ENCODE measurements at places on chromosomes 3 and 15.
A peak's percentile ranks its signal among the peaks of the same experiment; 100 is the strongest.

DNA sequence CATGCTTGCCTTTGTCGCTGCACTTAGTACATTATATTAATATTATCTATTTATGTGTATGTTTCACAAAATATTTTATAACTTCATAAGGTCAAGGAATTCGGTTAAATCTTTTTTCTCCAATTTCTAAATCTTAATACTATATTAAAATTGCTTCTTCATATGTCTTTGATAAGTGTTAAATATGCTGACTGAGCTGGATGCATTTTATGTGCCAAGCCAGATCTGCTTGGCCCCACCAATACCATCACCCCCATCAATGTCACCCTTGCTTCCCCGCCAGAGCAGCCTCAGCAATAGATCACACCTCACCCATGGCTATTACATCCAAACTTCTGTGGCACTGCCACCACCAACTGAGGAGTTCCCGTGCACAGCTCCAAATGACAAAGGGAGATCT is 164.1 kb upstream of the STRIT1 start:
- no peak for DNase-seq

DNA sequence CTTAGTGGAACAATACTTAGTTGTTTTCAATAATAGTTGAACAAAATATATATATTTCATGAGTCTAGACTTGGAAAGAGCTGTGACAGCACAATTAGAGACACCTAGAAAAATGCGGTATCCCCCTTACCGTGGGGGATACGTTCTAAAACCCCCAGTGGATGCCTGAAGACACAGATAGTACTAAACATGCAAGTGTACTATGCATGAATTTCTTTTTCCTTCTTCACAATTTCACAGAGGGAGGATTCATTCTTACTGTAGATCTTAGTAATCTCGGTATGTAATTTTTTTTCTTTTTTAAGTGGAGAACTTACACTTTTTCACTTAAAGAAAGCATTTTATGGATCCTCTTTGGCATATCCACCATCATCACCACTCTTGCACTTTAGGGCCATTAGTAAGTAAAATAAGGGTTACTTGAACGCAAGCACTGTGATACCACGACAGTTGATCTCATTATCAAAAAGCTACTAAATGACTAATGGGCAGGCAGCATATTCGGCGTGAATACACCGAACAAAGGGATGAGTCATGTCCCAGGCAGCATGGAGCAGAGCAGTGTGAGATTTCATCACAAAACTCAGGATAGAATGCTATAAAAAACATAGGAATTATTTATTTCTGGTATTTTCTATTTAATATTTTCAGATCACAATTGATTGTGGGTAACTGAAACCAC is 72.3 kb upstream of the ZNF280D start:
- peak; percentile 89 for DNase-seq

GRCh38 chr3:47164007-47164881 is at the start of gene SETD2:
Gene SETD2 (minus strand): TSS chr3:47164113. CDS start chr3:47163924, 189 bp downstream.
- peak; percentile 92 for DNase-seq

GRCh38 chr15:32134842-32135241 is 104.5 kb downstream of the CHRNA7 start:
- DNase-seq: no peak

GRCh38 chr3:59404064-59404463 is 354.2 kb upstream of the CFAP20DC start:
- no peak for DNase-seq

DNA sequence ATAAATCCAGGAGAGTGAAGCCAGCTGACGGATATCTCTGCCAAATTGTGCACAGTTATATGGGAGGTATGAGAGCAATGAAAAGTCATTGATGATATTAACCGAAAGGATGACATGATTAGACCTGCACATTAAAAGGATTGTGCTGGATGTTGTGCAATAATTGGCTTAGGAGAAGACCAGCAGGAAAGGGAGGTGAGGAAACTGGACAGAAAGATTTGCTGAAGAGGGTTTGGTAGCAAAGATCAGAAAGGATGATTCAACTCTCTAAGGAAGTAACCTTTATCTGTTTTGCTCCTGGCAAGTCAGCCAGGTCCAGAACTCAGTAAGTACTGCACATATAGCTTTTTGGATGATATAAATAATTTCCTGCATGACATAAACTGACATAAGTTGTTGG is 704.7 kb downstream of the GRM7 start:
- no peak for DNase-seq

DNA sequence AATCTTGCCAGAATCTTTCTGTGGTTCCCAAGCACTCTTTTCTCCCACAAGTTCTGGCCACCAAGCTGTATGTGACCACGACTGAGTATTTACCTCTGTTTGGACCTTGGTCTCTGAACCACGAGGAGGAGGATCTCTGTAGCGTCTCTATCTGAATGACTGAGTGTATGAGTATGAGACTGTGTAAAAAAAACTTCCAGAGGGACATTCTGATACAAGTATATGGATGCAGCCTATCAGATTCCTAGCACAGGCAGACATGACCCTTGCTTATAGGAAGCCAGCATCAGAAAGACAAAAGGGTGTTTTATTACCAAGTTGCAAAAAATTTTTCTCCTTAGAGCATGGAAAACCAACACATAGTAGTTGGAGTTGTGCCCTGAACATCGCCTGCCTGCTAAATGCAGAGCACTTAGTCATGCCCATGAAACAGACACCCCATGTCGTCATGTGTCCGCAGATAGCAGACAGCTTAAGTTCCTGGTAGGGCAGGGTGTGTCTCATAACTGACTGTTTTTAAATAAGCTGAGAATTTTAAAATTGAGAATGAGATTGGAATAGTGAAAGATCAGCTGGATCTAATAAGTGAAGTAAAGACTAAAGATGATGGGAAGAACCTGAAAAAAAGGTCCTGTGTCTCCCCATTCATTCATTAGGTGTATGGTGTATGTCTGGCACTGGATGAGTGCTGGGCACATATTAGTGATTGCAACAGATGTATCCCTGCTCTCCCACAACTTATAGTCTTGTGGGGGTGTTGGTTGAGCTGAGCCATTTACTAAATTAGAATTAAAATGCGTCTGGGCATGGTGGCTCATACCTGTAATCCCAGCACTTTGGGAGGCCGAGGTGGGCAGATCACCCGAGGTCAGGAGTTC is 30.9 kb downstream of the DAG1 start:
- DNase-seq: peak; percentile 95

GRCh38 chr15:63436872-63437375 is 55.3 kb upstream of the CA12 start:
- DNase-seq: peak; percentile 81

- DNase-seq: no peak
Observed at GRCh38 chr3:52246264-52246620, 683 bp downstream of the PPM1M start.

GRCh38 chr3:97391167-97391566 is 373.4 kb upstream of the ARL6 start:
- DNase-seq: no peak

- no peak for DNase-seq
Observed at GRCh38 chr3:21195203-21195602, 555.8 kb downstream of the ZNF385D start.

GRCh38 chr15:69742361-69742760 is 289.7 kb downstream of the RPLP1 start:
- DNase-seq: no peak

GRCh38 chr3:107800710-107801109 is 277.9 kb downstream of the BBX start:
- DNase-seq: peak; percentile 17

DNA sequence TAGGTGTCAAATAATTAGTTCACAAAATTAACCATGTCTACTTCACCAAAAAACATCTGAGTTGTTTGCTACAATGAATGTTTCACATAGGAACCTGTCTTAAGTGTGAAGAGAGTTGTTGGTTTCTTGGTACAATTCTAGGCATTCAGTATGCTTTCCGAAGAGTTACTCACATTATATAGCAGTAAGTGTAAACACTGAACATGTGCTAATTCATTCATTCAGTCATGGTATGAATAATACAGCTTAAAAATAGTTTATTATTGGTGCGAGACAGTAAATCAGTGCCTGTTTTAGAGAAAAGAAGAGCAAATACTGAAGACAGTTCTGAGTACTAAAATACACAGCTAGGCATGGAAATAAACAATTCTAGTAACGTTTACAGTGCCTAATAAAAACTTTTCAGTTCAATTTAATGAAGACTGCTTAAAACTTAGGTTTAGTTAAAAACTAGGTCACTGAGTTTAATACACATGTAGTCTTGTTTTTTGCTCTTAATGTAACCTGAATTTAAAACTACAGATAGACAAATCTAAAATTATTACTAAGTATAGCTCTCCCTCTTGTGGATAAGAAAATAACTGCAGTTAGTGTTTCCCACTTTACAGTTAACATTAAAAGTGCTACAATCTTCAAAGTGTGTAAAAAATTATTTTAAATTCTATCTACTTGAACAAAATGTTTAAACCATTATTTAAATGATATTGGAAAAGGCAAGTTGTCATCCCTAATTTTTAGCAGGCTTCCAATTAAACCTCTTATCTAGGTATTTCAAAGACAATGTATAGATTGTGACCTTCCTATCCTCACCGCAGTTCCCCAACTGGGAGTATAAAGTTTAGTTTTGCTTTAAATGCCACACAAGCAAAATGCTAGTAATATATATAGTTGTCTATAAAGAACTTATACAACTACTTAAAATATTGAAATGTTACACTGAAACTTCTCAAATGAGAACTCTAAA is 20.1 kb upstream of the ZCWPW2 start:
- DNase-seq: no peak

- peak; percentile 82 for DNase-seq
Observed at GRCh38 chr3:120498556-120499346, 48.0 kb upstream of the FSTL1 start.

DNA sequence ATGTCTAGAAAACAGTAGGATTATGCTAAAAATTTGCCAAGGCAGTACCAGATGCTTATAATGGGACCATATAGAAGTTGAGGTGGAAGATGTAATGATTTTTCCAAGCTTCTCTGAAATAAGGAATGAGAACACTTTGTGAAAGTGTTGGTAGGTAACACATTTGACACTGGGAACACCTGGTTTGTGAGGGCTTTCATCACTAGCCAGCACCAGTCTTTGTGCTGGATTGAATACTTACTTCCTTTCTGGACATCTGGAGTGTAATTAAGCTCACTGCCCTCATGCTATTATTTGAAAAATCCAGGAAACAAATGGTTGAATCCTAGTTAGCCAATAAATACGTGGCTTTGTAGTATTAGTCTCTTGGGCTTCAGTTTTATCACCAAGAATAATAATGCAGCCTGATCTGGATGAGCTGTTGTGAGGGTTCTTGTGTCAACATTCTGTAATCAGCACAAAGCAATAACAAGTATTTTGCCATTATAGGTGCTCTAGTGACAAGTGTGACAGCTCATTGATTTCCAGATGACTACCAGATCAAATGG is 12.9 kb downstream of the CCDC80 start:
- DNase-seq: no peak

- DNase-seq: no peak
Observed at GRCh38 chr3:178062126-178062525, 474.1 kb upstream of the KCNMB2 start.

GRCh38 chr3:10556312-10556711 is 50.9 kb upstream of the ATP2B2 start:
- DNase-seq: no peak

GRCh38 chr3:118075873-118076272 is 958.8 kb downstream of the IGSF11 start:
- no peak for DNase-seq

- DNase-seq: no peak
Observed at GRCh38 chr3:164306042-164306441, 772.3 kb downstream of the SI start.

GRCh38 chr15:47296881-47297280 is 420.4 kb upstream of the SEMA6D start:
- DNase-seq: no peak

- no peak for DNase-seq
Observed at GRCh38 chr3:152770296-152770695, 64.6 kb upstream of the P2RY1 start.

- DNase-seq: no peak
Observed at GRCh38 chr3:67524046-67524445, 130.4 kb downstream of the SUCLG2 start.
